ENCODE measurements at places on chromosomes 3 and 15. TPM values are rescaled to one million over a fixed set of nuclear protein-coding genes. Genes with fewer than 3 reads are reported as not detected.

DNA sequence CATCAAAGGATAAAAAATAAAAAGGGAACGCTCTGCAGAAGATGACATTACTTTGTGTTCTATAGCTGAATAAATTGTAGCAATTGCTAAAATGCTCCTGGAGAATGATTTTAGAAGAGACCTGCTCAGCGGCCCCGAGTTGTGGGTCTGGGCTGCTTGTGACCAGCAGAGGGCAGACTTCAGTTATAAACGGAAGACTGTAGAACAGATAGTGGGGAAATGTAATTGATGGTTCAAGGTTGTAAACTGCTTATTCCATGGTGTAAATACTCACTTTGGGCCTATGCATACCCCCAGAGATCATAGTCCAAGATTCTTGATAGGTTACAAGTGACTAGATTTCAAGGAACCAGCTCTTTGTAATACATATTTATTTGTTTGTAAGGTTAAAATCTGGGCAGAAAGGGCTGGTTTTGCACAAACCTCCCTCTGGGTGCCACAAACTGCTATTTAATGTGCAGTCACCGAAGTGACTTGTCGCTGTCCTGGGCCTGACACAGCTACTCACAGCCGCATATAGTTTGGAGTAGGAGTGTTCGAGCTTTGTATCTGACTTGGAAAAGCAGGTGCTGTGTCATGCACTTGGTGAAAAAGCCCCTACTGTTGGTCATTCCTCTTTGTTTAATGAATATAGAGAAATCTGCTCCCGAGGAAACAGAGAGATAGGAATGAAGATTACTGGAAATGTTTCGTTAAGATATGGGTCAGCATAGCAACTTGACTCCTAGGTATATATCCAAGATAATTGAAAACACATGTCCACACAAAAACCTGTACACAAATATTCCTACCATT is 34.7 kb upstream of the NDUFB4 start:
- DNase-seq = peak; percentile 71

DNA sequence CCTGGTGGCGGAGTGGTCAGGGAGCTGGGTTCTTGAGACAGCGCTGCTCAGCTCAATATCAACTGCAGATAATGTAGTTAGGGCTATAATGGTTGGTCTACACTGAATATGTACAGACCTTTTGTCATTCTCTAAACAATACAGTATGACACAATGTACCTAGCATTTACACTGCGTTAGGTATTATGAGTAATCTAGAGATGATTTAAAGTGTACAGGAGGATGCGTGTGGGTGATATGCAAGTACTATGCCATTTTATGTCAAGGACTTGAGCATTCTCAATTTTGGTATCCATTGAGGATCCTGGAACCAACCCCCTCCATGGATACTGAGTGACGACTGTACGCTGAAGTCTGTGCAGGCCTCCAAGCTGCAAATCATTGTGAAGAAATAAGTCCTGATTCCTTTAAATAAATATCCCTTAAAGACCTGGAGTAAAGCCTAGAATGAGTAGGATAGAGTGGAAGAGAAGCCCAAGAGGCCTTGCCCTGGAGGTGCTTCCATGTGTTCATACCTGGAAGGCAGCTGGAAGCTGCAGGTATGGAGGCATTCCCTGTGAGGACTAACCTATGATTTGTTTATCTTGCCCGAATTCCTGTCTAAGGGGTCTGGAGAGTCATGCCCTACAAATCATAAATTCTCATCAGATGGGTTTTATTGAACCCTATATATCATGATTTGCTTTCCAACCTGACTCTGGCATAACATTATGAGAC is 15.7 kb upstream of the RTP1 start:
- DNase-seq = no peak

DNA sequence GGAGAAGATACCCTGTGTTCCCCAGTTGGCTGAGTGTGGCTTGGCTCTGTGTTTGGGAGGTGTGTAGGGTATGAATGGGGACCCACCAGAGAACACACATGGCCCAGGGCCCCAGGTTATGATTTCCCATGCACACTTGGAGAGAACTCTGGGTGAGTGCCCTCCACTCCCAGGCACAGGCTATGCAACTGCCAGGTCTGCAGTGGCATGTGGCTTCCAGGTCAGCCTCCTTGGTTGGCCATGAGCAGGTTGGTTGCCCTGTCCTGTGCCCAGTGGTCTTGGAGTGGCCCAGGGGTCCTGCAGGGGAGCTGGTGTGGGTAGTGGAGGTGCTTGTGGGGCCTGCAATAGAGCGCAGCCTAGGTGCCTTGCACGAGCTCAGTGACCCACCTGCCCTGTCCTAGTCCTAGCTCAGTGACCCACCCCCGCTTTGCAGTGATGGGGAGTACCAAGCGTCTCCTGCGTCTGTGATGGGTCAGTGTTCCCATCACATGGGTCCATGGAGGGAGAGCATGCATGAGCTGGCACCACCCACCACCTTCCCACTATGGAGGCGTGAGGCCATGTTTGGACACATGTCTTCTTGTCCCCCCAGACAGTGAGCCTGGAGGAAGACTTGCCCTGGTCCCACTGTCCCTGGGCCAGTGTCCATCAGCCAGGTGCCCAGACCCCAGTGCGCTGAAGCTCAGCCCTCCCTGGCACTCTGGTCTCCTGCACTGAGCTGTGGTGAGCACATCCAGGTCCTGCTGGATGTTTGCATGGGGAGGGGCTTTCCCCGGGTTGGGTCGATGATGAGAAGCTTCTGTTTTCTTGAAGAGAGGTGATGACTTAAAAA is 217.3 kb downstream of the SNRPN start:
- no peak for DNase-seq

Gene PAK6
- 0.51 TPM for total RNA-seq

Gene SLC9A9
- 5.2 TPM for total RNA-seq

Gene DRD3
- total RNA-seq = not detected

Gene ZNF80
- 1.4 TPM for total RNA-seq

GRCh38 chr3:194247350-194247740 is 103.8 kb downstream of the CPN2 start:
- DNase-seq = no peak

Gene CMTM7
- total RNA-seq = 61.0 TPM

GRCh38 chr3:87626546-87626945 is 350.2 kb upstream of the POU1F1 start:
- DNase-seq = no peak

DNA sequence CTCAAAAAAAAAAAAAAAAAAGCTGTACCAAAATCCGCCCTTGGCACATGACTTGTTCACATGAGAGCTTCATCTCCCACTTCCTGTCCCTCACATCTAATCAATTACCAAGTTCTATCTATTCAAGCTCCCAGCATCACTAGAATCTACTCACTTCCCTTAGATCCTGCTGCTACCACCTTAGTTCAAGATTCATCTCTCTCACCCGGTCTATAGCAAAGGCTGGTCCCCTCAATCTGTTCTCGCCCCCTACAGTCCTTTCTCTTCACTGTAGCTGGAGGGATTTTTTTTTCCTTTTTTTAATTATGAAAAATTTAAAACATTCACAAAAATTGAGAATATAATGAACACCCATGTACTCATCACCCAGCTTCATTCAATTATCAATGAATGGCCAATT is 16.7 kb upstream of the GPR160 start:
- no peak for DNase-seq

DNA sequence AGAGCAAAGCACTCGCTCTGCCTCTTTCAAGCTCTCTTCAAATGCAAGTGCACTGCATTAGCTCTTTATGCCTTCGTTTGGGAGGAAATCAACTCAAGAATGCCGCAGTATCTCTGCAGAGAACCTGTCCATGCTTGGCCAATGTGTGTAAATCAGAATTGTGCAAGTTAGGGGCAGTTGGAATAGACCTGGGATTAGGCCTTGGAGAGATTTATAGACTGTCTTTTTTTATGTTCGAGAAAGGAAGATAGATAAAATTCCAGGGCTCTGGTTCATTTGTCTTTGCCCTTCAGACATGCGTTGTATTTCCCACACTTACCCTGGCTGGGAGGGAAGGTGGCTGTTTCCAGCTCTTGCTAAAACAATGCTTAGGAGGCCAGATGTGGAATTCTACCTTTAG is 163.7 kb downstream of the MOBP start:
- DNase-seq = no peak

Gene SHC4
- total RNA-seq = 2.1 TPM

Gene FGF7
- total RNA-seq = not detected

- DNase-seq = no peak
These were observed 13.0 kb upstream of the BFSP2 start for GRCh38 chr3:133386876-133387275.

Gene GP5
- 1.6 TPM for total RNA-seq

DNA sequence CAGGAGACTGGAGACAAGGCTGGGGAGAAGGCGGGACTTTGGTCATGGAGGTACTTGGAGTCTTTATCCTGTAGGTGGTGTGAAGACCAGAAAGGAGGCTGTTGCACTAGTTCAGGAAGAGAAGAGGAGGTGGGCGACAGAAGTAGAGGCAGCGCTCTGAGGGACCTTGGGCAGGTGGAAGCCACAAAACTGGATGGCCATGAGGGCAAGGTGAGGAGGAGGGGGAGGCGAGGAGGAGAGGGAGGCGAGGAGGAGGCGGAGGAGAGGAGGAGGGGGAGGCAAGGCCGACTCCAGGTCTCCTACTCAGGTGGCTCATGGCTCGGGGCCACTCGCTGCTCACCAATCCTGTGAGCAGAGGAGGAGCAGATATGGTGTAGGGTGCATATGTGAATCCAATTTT is 125.6 kb downstream of the RPLP1 start:
- no peak for DNase-seq

Measured in activated T-cell treated with anti-CD3 and anti-CD28 coated beads, Interleukin-2, amount 50 U/mL, for 72 hours (primary cell).